Esophagus squamous epithelium (tissue), 5 donors: ENCODE measurements at places on chromosomes 6 and 20.

GRCh38 chr6:51928320-51928719 is 159.1 kb downstream of the PKHD1 start:
- no peak for DNase-seq

GRCh38 chr6:48916607-48917006 is 546.4 kb downstream of the MMUT start:
- DNase-seq: no peak

GRCh38 chr6:6230286-6230685 is 90.2 kb downstream of the F13A1 start:
- DNase-seq: no peak

- DNase-seq: no peak
These were observed 17.9 kb upstream of the ANKRD60 start for GRCh38 chr20:58246346-58246745.

GRCh38 chr6:137495703-137496336 is 1.6 kb upstream of the OLIG3 start:
- no peak for DNase-seq

- DNase-seq: no peak
These were observed 10.3 kb upstream of the RNF24 start for GRCh38 chr20:4025679-4026078.

DNA sequence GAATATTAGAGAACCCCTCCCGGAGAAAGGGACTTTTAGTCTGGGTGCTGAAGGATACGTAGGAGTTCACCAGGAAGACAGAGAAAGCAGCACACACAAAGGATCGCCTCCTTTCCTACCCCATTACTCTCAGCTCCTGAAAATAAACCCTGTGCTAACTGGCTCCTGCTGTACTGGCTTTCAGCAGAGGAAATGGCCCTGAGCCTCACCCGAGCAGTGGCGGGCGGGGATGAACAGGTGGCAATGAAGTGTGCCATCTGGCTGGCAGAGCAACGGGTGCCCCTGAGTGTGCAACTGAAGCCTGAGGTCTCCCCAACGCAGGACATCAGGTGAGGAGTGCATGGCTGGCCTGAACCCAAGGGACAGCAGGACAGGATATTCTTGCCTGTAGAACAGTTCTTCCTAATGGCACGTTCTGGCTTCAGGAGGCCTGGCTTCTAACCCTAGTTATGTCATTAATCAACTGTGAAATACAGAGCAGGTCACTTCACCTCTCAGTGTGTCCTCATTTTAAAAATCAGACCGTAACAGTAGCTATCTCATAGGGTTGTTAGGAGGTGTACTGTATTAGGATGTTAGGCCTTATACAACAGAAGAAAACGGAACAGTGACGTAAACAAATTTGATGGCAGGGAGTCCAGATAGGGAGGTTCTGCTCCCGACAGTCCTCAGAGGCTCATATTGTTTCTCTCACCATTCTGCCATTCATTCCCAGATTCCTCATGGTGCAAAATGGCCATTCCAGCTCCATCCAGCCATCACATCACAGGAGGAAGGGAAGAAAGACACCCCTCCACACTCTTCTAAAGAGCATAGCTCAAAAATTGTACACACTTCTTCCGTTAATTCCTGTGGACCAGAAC is 1.8 kb downstream of the RBCK1 start:
- no peak for DNase-seq

DNA sequence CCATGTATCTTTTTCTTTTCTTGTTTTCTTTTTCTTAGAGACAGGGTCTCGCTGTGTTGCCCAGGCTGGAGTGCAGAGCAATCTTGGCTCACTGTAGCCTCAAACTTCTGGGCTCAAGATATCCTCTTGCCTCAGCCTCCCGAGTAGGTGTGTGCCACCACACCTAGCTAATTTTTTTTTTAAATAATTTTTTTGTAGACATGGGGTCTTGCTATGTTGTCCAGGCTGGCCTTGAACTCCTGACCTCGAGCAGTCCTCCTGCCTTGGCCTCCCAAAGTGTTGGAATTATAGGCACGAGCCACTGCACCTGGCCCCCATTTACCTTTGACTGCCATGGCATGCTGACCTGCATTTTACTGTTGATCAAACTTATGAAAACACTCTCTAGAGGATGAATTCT is 198.6 kb downstream of the SOX4 start:
- DNase-seq: no peak

GRCh38 chr6:27374824-27375612 is 13.5 kb upstream of the ZNF391 start:
- DNase-seq: no peak

DNA sequence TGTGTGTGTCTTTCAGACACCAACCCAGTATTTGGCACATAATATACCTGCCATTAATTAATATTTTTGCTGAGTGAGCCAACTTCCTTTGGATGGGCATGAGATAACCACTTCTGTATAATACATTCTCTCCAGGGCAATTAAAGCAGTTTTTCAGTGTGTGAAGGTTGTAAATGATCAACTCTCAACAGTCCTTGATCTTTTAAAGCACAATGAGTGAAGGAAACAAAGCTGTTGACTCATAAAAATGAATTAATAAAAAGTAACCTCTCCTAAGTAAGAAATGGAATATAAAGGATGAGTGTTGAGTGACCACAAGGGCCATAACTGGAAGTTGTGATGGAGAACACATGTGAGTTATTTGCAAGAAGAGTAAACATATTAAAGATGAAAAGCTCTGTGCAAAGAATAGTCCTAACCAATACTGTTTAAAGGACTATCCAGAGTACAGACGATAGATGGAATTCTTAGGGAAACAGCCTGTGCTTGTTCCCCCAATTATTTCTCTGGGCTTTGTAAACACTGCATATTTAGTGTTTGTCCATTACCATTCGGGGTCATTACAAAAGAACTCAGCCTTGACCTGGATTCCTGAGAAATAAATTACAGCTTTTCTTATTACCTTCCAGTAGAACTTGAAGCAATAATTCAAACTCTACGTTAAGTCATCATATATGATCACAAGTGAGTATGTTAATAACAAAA is 446.2 kb downstream of the PLCB1 start:
- DNase-seq: no peak

DNA sequence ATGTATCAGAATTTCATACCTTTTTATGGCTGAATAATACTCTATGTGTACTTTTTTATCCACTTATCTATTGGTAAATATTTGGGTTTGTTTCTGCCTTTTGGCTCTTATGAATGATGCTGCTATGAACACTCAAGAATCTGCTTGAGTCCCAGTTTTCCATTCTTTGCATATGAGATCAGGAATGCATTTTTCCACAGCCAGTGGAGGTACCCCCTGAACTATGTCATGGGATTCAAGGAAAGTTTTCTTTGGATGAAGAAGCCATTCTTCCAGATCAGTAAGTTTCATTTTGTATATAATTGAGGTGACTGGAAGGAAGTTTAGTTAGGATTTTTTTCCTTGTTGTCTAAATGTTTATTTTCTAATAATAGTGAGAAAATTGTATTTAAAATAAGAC is 40.9 kb downstream of the NKX2-4 start:
- DNase-seq: no peak

DNA sequence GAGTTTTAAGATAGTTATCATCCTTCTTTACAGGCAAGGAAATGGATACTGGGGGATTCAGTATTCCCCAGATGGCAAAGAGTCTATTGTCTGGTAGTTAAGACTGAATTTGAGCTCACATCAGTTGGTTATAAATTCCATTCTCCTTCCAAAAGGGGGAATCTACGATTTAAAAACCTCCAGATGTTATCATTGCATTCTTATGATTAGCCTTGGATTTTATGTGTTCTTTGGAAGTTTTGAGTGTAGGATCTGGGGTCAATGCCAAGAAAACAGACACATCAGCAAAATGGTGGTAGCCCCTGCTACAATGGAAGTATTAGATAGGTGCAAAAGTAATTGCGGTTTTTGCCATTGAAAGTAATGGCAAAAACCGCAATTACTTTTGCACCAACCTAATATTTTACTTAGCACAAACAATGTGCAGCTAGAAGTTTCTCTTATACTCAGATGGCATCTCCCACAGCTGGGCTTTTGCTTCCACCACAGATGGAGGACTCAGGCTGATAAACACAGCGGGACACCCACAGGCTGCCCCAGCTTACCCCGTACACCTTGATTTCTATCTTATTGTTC is 168.2 kb upstream of the RIN2 start:
- no peak for DNase-seq

DNA sequence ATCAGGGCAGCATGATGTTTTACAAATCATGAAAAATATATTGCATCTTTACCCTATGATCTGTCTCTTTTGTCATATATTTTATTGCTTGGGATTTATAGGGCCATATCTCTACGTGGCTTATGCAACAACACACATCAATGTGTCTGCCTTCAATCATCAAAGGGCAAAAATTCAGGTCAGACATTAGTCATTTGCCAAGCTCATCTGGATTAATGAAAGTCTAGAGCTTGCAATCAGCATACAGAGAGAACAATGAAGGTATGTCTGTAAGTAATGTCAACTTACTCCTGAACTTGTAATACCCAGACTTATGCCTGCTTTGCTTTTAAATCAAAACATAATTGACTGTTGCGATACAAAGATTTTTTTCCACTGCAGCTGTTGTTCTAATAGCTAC is 282.7 kb downstream of the HAO1 start:
- no peak for DNase-seq

DNA sequence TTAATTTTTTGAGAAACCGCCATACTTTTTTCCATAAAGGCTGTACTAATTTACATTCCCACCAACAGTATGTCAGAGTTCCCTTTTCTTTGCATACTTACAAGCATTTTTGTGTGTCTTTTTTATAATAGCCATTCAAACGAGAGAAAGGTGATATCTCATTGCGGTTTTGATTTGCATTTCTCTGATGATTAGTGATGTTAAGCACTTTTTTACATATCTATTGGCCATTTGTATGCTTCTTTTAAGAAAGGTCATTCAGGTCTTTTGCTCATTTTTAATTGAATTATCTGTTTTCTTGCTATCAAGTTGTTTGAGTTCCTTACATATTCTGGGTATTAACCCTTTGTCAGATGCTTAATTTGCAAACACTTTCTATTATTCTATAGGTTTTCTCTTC is 176.1 kb upstream of the UFL1 start:
- no peak for DNase-seq

DNA sequence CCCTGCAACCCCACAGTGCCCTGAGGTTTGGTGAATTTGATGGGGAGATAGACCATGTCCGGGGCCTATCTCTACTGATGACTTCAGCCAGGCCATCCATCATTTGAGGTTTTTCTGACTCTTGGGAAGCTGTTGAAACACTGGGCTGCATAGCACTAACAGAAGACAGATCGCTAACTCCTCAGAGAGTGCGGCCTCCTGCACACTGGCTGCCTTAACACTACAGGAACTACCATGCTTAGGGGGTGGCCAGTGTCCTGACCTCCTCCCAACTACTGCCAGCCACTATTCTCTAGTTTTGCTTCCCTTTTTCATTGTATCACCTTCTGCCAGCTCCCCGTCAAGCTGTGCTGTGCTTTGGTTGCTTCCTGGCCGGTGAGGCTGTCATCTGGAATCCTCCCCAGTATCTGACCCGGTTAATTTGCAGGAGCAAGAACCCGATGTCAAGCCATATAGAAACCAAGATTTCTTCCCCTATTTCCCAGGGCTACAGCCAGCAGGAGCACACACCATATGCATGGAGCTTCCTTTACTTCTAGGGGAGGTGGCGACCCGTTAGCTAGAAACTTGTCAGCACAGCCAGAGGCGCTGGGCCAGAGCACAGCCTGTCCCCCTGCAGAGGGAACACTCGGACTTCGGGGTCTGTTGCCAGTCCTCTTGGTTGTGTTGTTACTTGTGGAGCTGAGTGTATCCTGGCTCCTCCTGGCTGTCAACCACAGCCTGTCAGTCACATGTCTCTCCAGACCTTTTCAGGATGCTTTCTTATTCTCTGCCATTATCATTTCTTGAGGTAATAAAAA is 57.3 kb upstream of the TRAF3IP2 start:
- no peak for DNase-seq

GRCh38 chr6:88761237-88762031 is 202.0 kb downstream of the RNGTT start:
- DNase-seq: no peak

DNA sequence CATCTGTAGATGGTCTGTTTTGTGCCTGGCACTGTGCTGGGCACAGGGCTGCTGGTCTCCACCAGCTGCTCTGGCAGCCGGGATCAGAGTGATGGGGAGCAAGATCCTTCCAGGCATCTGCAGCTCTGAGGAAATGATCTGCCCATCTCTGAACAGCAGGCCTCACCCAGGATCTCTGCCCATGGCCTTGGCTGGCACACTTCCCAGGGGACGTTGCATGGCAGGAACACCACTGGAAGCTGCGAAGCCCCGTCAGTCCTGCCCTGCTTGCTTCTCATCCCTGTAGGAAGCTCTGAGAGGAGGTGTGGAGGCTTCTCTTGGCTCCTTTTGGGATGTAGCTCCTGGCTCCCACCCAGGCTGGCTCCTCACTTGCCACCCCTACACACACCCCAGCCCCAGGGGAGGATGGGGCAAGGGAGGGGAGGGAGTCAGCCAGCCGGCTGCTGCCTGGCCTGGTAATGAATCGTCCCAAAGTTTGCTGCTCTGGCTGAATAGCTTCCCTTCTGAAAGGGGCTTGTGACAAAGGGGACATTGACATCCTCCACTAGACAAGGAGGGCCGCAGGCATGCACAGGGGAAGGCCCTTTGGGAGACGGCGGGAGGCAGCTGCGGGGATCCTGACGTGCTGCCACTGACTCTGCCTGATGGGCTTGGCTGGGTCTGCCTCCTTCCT is 108.9 kb downstream of the VEGFA start:
- DNase-seq: no peak

DNA sequence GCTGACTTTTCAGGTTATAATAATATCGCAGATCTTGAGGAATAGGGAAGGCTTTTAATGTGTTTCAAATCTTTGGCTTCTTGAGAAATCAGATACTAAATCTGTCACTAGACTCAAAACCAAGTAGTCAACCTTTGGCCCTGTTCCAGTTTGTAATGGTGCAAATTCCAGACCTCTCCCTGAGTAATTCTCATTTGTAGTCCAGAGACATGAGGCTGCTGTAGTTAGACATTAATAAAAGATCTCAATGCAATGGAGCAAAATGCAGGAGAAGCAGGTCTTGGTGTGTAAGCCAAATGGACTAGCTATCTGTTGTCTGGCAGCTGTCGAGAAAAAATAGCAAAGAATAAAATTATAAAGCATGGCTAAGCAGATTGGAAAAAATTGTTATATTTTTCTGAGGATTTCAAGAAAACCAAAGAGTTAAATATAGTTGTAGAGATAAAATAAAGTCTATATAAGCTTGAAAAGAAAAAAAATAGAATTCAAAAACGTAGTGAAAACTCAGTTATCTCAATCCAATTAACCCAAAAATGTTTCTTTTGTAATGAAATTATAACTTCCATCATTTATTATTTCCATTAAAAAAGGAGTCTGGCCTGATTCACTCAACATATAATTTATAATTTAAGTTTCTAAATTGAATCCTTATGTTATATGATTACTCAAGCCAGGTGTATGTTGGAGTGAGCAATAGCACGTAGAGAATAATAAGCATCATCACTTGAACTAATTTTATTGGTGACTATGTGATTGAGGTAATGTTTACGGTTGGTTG is 161.5 kb upstream of the ADGRB3 start:
- DNase-seq: no peak

GRCh38 chr20:16944745-16945144 is 196.6 kb downstream of the OTOR start:
- no peak for DNase-seq

GRCh38 chr6:144725736-144726522 is 440.8 kb downstream of the UTRN start:
- DNase-seq: no peak

- DNase-seq: no peak
These were observed at the start of gene GNMT for GRCh38 chr6:42960243-42961019. TSS of gene GNMT (plus strand) at chr6:42960754. CDS start at chr6:42960768, 14 bp downstream.

GRCh38 chr20:5070570-5070969 is 49.2 kb downstream of the PCNA start:
- DNase-seq: no peak
